Lung microvascular endothelial cell (primary cell): ENCODE measurements at places on chromosomes 3 and 15. TPM values are rescaled to one million over a fixed set of nuclear protein-coding genes. Genes with fewer than 3 reads are reported as not detected.

The LOXL1 gene
- total RNA-seq, result 0.20 and 1.1 TPM in 2 replicates

The SLCO2A1 gene
- 2.4 and 7.9 TPM in 2 replicates for total RNA-seq

The ACTC1 gene
- total RNA-seq, result not detected in 2 replicates

The RFTN1 gene
- total RNA-seq, result 21.4 and 22.9 TPM in 2 replicates

The STRIT1 gene
- not detected in 2 replicates for total RNA-seq

The ZNF710 gene
- 8.5 and 9.9 TPM in 2 replicates for total RNA-seq

The C3orf49 gene
- total RNA-seq, result not detected in 2 replicates

The RTP4 gene
- 1.1 and 2.8 TPM in 2 replicates for total RNA-seq

DNA sequence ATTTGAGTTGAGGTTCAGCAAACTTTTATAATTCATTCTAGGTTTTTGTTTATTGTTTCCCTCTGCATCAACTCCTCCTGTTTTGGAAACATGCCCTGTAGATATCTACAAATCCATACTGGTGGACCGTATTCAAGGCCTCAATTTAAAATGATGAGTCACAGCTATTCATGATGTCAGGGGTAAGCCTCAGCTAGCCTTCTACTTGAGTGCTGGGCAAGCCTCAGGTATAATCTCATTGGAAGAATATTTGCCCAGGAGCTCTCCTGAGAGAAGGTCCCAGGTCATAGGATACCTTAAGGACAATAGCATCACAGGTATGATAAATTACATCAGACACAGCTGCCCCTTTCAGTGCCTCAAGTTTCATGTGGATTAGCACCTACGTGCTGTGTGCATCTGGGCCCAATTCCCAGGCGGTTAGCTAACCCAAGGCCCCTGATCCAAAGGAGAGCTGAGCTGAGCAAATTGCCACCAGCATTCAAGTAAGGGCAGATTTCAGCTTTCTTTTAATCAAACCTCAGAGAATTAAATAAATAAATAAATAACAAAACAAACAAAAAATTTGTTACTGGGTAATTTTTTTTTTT, 87.5 kb downstream of the KCNMB2 start:
- DNase-seq, result no peak

- no peak for DNase-seq
Measured at GRCh38 chr3:50478671-50479260, 24.7 kb downstream of the CACNA2D2 start.

- DNase-seq, result no peak
Measured at GRCh38 chr3:162332344-162332743, 835.7 kb downstream of the OTOL1 start.

GRCh38 chr3:178966299-178967176, 105.1 kb downstream of the ZMAT3 start:
- DNase-seq, result peak; percentile 61

- DNase-seq, result peak; percentile 78
Measured at GRCh38 chr3:110576960-110577359, 494.7 kb upstream of the NECTIN3 start.

- no peak for DNase-seq
Measured at GRCh38 chr15:94021621-94022320, 209.6 kb upstream of the MCTP2 start.

DNA sequence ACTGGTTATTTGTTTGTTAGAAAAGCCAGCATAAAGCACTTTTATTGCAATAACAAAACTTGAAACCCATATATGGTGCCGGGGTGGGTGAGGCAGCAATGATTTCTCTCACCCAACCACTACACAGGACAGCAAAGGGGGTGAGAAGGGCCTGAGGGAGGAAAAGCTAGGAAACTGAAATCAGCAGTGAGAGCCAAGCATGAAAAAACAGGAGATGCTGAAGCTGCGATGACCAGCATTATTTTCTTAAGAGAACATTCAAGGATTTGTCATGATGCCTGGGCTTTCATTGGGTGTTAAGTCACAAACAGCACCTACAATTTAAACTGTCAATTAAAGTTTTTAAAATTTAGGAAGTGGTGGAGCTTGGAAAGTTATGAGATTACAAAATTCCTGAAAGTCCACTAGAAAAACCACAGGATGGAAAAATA, 11.9 kb upstream of the TM4SF4 start:
- DNase-seq, result no peak

GRCh38 chr3:79009861-79010260, 757.9 kb downstream of the ROBO1 start:
- no peak for DNase-seq

DNA sequence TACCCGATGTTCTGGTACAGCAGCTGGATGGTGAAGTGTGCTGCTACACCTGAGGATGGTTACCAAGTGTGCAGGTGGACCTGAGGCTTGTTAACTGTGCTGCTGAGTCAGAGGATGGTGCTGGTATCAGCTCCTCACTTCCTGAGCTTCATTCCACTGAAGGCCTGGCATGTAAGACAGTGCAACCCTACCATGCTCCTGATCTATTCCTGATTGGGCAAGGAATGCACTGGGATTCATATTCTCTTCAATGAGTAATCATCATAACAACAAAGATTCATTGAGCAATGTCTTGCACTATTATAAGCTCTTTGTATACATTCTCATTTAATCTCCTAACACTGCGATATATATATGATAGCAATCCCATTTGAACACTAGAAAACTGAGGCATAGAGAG, 62.9 kb upstream of the THSD4 start:
- DNase-seq, result no peak

- DNase-seq, result no peak
Measured at GRCh38 chr3:160757233-160758106, 1.4 kb downstream of the PPM1L start.

DNA sequence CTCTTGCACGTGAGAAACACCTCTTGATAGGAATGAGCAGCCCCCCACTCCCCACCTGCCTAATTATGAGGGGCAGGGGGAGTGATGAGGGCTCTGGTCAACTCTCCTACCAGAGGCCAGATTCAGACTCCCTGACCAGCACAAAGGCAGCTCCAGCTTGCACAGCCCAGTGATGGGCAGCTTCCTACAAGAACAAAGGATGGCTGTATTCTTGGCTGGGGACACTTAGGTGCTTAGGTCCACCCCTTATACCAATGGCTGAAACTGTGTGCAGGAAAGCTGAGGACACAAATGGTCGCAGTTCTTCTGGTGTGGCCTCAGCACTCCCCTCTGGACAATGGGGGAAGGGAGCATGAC, 81.8 kb downstream of the IQSEC1 start:
- no peak for DNase-seq

GRCh38 chr3:23952646-23953045, 7.6 kb downstream of the NR1D2 start:
- no peak for DNase-seq

DNA sequence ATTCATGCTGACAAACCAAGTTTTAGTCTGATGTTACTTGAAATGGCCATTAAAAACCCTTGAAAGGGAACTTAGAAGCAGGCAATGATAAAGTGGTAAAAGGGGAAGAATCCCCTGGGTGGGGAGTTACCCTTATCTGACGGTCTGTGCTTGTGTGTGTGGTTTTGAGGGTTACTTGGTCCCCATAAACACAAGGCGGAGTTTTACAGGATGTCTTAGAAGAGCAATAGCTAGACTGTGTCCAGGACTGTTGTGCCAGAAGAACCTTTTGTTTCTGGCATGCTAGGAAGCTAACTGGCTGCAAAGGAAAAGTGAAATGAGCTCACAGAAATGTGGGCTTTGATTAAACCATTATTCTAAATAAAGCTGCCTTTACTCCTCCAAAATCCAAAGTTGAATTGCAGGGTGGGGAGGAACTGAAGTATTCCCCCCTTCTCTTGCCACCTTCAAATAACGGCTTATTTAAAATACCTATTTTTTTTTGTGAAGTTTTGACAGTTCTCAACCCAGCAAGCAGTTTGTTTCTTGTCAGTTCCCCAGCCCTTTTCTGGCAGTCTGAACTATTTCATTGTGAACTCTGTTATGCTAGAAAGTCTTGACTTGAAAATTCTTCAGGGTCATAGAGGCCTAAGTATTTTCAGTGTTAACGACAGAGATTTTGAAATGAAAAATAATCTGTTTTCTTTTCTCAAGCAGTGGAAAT, 443.5 kb downstream of the OTOL1 start:
- DNase-seq, result no peak

GRCh38 chr3:114217266-114217665, 20.1 kb downstream of the ZNF80 start:
- no peak for DNase-seq

DNA sequence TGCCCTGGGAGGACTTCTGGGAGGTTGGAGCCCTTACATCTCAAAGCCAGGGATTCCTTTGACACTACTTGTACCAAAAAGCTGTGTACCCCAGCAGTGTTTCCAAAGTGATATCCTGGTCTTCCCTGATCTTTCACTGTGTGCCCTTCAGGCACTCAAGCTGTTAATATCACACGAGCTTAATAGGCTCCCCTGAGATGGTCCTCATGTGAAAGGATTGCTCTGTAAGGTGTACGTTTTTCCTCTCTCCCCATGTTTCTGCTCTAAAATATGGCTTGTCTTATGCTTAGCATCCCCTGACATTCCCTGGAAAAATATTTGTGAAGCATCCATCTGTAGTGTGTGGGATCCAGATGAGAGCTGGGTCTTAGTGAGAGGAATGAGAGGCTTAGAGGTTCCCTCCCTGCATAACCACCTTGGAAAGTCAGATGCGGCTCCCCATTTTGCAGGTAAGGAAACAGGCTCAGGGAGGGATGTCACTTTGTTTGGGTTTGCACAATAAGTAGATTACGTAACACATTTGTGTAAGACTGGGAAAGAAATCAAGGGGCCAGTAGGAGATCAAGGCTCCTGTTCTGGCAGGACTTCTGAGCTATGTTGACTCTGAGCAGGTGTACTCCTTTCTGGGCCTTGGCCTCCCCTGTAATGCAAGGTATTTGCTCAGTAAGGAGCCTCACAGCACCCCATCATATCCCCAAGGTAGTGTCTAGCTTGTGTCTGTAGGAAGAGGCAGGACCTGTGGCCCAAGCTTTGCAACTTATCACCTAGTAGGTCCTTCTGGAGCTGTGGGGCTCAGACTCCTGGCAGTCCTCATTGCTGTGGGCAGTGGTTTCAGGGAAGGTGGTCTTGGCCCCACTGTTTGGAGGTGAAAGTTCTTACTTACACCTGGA, 667 bp upstream of the ACOX2 start:
- no peak for DNase-seq

- DNase-seq, result no peak
Measured at GRCh38 chr3:18544146-18544545, 119.0 kb upstream of the SATB1 start.

- DNase-seq, result no peak
Measured at GRCh38 chr3:73448761-73449301, 175.9 kb downstream of the PDZRN3 start.
